Activated T-cell treated with anti-CD3 and anti-CD28 coated beads for 48 hours (primary cell): ENCODE measurements at places on chromosomes 7 and 10.

GRCh38 chr7:98280791-98281756, at the start of gene BRI3:
BRI3 (plus strand) TSS chr7:98281686; CDS start chr7:98281796, 110 bp downstream.
- peak; percentile 86 for DNase-seq

DNA sequence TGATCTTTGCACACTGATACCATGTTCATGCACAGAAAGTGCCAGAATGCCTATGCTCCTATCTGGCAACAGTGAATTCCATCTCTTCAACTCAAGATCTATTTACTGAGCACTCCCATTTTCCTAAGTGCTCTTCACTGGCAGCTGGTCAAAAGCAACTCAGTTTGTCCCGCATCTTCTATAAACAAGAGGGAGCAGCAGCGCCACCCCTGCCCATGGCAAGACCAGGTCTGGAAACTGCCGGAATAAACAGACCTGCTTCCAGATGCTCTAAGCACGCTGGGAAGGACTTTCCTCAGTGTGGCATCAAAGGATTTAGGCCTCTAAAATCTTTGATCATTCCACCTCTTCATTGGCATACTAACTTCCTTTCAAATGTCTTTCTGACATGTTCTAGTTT, 104.4 kb upstream of the MACROH2A2 start:
- DNase-seq = no peak

DNA sequence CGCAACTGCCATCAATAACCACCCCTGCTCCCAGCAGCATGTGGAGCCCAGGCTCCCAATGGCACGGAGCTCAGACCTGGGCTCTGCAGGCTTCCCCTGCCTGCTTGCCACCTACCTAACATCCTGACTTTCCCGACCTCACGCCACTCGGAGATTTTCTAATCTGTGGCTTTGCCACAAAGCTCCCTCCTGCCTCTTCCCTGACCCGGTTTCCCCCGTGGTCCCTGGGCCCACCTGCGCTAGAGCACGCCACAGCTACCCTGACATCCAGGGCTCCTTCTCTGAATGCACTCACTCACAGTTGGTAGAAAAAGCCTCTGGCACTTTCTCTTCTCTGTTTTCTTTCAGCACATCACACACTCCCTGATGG, 20.0 kb downstream of the PITRM1 start:
- no peak for DNase-seq

GRCh38 chr10:88271761-88272543, 311.2 kb downstream of the RNLS start:
- DNase-seq = peak; percentile 5

GRCh38 chr10:102900006-102900405, 18.1 kb upstream of the CNNM2 start:
- DNase-seq = no peak

GRCh38 chr10:84156768-84157167, 16.8 kb upstream of the GPR15LG start:
- DNase-seq = peak; percentile 38

DNA sequence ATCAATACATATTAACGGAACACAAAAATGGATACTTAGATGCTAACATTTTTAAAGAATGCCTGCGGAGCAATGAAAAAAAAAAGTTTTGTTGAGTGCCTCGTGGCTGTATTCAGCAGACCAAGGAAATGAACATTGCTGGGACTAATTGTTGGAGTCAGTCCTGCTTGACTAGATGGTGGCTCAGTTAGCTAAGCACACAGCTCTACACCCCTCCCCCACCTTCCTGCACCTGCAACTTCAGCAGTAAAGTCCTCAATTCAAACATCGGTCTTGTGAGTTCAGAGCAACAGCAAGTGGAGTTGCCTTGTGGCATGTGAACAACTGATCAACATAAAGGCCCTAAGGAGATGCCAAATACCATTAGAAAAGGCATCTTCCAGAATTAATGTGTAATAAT, 326.0 kb upstream of the NPSR1 start:
- DNase-seq = no peak

GRCh38 chr10:52106899-52107298, 207.2 kb upstream of the DKK1 start:
- DNase-seq = no peak

- no peak for DNase-seq
These were observed 251.6 kb downstream of the USP6NL start for GRCh38 chr10:11359869-11360268.

- DNase-seq = no peak
These were observed 31.8 kb downstream of the SLC35B4 start for GRCh38 chr7:134284952-134285351.

- DNase-seq = no peak
These were observed 301.6 kb upstream of the HPS1 start for GRCh38 chr10:98748298-98748697.
